ENCODE measurements at places on chromosomes 7 and 10.

- no peak for DNase-seq
Measured at GRCh38 chr7:92656121-92656520, 65.9 kb upstream of the FAM133B start.

DNA sequence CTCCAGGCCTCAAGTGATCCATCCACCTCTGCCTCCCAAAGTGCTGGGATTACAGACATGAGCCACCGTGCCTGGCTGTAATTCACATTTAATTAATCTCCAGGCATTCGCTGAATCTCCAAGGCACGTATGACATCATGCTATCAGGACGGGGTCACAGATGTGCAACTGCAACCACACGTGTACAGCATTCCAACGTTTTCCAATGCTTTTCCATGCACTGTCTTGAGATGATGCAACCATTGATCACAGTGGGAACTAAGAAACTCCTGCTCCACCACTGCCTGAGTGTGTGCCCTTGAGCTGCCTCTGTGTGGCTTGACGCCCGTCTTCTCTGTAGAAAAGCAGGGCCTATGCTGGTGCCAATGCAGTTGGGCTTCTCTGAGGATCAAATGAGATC, 119.8 kb upstream of the LYZL2 start:
- no peak for DNase-seq

DNA sequence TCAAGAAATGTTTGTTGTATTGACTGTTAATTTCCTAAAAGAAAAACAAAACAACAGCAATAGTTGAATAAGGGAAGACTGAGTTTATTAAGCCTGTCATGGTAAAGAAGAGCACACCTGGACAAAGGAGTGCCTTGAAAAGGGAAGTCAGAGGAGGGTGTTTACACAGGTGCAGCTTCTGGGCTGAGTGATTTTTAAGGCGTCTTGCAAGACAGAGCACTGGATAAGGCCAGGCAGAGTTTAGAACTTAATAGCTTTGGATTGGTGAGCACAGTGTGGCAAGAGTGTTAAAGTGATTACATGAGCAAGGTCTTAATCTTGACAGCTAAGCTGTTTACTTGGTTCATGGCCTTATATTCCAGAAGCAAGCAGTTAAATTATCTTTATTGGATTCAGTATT, 423.2 kb downstream of the CNTNAP2 start:
- no peak for DNase-seq

- DNase-seq: no peak
Measured at GRCh38 chr10:72328829-72329204, 25.9 kb downstream of the DNAJB12 start.

DNA sequence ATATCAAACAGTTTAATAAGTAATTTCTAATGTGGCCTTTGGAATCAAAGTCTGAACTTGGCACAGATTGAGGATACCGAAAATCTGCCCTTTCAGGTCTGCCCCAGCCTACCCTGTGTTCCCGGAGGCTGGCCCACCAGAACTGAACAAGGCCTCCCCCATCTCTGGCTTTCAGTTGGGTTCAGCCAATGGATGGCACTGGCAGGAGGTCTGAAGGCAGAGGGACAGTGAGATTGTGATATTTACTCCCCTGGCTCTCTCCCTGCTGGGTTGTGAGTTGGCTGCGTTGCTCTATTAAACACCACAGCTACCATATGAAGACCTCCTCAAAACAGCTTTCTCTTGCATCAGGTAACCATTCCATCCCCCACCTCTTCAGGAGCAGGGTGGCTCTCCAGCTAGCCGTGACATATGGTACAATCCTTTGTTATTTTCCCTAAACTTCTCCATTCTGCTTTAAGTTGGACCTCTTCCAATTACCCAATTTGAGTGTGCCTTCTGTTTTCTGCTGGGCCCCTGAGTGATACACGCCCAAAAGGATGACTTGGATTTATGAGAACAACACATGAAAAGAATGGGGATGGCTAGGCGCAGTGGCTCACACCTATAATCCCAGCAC, 28.1 kb downstream of the DNMBP start:
- no peak for DNase-seq
